Naive thymus-derived CD8-positive, alpha-beta T cell (primary cell): ENCODE measurements at places on chromosomes 3 and 15.

GRCh38 chr3:142274908-142275307, 49.5 kb upstream of the GK5 start:
- no peak for DNase-seq

- DNase-seq, result peak; percentile 60
Measured at GRCh38 chr3:197256836-197257444, 41.5 kb downstream of the DLG1 start.

DNA sequence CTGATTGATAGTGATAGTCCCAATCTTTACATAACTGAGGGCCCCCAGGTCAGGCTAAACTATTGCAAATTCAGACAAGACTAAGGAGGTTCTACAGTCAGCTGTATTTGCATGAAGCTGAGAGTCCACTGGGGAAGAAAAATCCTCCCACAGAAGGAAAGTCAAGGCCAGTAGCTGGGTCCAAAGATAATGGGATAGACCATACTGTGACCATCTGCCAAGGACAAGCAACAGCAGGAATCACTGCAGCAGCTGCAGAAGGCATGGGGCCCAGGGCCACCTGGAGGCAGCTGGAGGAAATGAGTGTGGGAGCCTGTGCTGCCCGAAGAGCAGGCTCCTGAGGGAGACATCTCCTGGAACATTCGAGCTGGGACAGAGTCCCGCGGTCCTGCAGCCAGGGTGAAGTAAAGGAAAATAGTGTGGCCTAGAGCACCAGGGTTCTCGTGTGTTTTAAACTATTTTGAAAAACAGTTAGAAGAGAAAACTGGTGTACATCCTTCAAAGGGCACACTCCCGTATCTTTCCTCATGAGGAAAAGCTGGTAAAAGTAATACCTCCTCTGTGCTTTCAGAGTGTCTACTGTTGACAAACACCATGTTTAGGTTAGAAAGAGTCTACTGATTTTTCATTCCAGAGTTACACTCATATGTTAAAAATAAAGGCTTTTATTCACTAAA, 13.2 kb upstream of the TMEM212 start:
- no peak for DNase-seq

DNA sequence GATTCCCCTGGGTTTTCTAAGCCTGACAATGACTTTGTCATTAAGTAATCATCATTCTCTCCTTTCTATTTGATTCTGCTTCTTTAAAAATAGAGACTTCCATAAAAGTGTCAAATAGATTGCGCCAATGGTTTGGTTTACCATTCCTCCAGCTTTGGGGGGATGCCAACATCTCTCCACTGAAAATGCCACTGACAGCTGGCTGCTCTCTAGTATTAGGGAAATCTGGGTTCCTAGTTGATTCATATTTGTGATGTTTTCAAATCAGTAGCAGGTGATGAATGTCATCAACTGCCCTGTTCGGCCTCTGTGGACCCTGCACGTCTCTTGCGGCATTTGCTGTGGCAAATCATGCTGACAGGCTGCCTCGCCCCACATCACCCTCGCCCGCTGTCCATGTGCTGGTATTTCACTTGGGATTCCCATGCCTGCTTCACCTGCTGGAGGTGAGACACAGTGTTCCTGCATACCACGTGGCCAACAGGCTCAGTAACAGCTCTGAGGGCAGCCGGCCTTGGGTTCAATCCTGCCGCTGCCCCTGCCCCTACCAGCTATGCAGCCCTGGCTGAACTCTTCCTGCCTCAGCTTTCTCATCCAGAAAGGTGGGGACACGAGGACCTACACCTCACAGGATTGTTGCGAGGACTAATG, 28.1 kb downstream of the ZXDC start:
- no peak for DNase-seq
